Left ventricle myocardium superior (tissue), 1 donor: ENCODE measurements at places on chromosomes 3 and 15.

DNA sequence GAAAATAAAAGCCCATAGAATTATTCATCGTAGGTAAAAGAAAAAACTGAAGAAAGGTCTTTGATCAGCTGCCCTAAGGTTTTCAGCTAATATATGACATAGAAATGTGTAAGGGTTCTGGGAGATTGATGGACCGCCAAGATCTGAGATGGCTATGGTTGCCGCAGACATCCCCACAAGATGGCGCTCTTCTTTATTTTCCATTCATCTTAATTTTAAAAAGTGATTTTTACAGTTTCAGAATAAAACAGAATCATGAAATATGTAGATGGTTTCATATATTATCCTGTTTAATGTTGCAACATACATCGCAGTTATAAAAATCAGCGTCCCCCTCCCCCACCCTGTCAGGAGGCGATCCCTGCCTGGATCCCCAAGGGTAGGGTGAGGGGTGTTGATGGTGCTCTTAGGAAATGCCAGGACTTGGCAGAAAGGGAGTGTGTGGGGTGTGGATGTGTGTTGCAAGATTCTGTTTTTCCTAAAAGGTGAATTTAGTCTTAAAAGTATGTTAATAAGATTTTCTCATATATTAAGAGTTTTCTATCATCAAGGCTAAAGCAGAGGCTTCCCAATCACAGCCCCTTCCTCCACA is 68.8 kb downstream of the ANXA2 start:
- DNase-seq, result no peak

DNA sequence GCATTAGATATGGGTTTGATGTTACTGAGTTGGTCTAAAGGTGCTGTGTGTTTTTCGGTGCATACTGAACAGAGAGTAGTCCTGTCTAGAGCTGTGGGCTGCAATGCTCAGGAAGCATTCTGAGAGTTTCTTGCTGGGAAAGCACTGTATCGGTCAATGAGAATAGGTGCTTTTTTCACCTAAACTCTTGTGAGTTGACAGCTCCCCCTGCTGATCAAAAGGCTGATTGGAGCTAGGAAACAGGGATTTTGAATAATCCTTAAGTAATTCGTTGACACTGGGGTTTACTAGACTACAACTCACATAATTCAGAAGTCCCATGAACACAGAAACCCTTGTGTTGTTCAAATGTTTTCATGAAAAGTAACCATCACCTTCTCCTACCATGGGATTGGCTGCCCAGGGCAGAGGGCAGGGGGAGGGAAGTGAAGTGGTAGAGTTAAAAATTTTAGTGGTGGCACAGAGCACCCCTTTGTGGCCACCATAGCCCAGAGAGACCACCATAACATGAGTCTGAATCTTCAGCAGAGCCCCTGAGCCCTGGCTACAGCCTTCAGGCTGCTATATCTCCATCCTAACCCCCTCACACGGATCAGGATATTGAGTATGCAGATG is 13.0 kb upstream of the MANF start:
- no peak for DNase-seq

GRCh38 chr3:54003136-54003535 is 111.5 kb upstream of the SELENOK start:
- no peak for DNase-seq

GRCh38 chr3:179265875-179266274 is 15.0 kb upstream of the KCNMB3 start:
- no peak for DNase-seq

DNA sequence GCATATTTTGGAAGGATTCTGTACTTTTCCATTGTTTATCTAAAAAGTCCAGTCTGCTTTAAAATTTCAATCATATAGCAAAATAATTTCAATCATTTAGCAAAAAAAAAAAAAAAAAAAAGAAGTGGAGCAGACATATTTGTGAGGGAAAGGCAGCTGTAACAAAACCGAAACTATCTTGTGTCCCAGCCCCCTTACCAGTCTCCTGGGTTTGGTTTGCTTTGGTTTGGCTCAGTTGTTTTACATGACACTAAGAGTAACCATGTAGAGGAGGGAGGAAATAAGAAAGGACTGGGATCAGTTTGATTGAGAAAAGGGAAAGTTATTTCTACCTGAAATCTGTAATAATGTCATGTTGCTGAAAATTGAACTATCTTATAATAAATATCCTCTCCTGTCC is 158.8 kb upstream of the GADL1 start:
- DNase-seq, result no peak

DNA sequence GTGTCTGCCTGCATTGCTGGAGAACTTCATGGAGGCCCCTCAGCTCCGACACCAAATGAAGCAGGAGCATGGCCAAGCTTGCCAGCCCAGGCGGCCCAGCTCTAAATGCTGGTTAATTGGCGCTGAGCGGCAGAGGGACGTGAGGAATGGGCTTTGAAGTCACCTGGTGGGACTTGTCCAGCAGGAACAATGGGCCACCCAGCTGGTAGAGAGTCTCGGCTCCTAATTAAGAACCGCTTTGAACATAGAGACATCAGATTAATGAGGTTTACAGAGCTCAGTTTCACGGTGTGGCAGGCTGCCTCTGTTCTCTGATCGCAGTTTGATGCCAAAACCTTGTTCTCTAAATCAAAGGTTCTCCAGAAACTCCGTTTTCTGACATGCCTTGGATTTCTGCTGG is 77.5 kb upstream of the LINGO1 start:
- no peak for DNase-seq

GRCh38 chr15:87681104-87681503 is 575.4 kb downstream of the NTRK3 start:
- DNase-seq, result no peak

- no peak for DNase-seq
Observed at GRCh38 chr3:139292711-139293664, 50.8 kb upstream of the MRPS22 start.

DNA sequence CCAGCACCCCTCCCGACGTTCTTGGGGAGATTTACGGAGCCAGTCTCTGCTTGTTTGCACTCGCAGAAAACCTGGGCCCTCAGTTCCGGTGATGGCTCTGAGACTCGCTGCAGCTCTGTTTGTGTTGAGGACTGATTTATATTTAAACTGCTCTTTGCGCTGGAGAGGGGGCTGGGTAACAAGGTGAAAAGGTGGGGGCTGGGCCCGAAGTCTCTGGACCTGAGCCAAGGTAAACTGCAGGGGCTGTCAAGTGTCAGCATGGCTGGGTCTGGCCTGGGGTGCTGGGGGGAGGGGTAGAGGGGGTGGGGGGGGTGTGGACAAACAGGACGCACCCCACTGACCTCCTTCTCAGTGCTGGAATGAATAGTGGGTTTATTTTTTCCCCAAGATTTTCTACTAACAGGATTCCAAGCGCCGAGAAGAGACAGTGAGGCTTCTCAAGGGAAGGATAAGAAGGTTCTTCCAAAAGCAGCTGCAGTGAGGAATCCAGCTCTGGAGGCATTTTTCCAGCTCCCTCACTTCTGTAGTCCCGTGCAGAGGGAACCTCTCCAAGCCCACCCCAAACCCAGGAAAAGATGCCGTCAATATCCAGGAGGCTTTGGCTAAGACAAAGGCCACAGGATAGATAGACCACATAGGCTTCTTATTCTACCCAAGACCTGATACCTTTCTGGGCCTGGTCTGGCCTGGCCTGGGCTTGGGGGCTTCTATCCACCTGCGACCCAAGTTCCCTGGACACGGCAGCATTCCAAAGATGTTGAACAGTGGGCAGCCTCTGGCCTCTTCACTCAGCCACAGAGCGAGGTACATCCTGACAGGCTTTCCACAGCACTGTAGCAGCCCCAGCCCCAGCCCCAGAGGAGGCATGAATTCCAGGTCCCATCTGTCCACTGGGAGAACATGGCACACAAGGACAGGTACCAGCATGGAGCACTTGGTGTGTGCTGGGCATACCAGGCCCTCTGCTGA is 938 bp upstream of the SLCO2A1 start:
- DNase-seq, result no peak

DNA sequence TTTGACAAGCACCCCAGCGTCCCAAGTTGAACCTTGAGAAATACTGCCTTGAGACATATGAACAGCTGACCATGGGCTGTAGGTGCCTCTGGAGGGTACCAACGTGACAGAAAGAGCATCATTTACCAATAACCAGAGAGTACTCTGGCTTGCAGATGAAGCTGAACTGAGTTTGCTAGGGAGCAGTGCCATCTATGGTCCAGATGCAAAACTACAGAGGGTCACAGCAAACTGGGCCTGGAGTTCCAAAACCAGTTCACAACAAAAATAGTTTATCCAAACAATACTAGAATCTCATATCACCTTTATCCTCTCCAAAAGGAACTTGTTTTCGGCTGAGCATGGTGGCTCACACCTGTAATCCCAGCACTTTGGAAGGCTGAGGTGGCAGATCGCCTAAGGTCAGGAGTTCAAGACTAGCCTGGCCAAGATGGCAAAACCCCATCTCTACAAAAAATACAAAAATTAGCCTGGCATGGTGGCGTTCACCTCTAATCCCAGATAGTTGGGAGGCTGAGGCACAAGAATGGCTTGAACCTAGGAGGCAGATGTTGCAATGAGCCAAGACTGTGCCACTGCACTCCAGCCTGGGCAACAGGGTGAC is 69.3 kb downstream of the CHAC1 start:
- DNase-seq, result no peak

DNA sequence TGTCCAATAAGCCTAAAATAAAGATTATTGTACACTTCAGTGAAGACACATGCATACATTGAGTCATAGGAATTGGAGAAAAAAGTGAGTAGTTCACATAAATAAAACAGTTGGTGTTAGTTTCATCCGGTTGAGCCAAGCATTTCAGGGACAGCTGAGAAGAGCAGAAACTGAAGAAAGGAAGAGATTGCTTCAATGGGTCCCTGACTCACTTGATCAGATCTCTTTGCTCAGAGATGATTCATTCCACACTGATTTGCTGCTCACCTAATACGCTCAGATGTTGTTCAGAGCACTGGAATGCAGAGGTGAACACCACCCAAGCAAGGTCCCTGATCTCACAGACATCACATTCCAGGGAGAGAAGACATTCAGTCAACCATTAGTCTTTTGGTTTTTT is 93.7 kb downstream of the RAD18 start:
- no peak for DNase-seq

GRCh38 chr3:195034101-195034500 is 236.9 kb downstream of the XXYLT1 start:
- no peak for DNase-seq

DNA sequence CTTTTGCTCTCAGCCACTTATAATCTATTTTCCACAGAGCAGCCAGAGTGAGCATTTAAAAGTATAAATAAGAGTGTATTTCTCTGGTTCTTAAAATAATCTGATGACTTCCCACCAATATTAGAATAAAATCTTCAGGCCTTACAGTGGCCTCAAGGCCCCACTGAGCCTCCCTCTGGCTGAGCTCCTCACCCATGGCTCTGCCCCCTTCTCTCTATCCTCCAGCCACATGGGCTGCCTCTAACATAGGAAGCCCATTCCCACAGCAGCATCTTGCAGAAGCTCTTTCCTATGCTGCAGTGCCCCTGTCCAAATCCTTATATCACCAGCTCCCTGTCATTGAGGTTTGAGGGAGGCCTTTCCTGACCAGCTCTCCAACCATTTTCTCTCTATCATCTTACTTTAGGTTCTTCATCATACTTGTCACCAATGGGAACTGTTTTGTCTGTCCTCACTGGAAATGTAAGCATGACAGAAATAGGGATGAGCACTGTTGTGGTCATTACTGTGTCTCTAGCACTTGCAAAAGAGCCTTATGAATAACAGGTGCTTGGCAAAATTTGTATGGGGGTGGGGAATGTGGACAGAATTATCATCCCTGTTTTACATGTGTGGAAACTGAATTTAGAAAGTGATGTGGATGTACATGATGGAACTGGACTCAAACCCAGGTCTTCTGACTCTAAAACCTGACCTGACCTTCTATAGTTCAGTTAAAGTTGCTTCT is 250.6 kb downstream of the NR1D2 start:
- DNase-seq, result no peak

GRCh38 chr3:45592405-45592804 is 2.1 kb upstream of the LIMD1 start:
- no peak for DNase-seq

- no peak for DNase-seq
Observed at GRCh38 chr3:49652903-49653415, 21.2 kb upstream of the APEH start.

- no peak for DNase-seq
Observed at GRCh38 chr3:137012097-137012501, 54.3 kb downstream of the IL20RB start.

DNA sequence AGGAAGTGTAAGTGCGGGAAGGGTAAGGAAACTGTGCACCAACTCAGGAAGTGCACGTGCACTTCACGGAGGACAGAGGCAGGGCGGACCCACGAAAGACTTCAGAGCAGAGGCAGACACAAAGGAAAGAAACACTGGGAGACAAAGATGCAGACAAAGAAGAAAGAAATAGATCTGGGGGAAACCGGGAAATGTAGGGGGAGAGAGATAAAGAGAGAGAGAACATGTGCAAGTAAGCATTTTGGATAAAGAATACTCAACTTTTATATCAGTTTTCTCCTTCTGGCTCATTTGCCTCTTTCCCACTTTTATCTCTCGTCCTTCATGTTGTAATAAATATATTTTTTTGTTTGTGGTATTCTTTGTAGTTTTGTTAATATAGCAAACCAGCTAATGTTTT is 204.2 kb downstream of the WDR72 start:
- DNase-seq, result no peak

DNA sequence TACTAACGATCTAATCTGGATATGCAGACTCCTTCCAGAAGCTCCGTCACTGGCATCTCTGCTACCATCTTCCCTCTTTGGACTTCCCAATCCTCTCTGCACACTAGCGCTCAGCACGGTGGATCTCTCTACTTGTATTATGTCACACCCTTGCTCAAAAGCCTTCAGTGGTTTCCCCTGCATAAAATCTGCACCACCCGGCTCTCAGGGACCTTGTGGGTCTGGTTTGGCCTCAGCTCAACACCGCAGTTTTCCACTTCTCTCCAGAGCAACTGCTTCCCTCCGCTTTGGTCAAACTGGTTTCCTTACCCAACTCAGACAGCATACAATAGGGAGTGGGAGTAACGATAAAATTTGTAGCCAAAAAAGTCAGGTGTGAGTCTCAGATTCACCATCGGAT is 30.7 kb upstream of the HES1 start:
- no peak for DNase-seq

GRCh38 chr3:185152410-185153170 is at the start of gene C3orf70:
Gene C3orf70 (minus strand): TSS chr3:185153060. CDS start chr3:185152823, 237 bp downstream.
- DNase-seq, result peak; percentile 85

- no peak for DNase-seq
Observed at GRCh38 chr3:155512867-155513261, 219.4 kb upstream of the STRIT1 start.
